Inflammatory macrophage treated with lipopolysaccharide for 1 hour (primary cell): ENCODE measurements at places on chromosomes 7 and 10.
A peak's percentile ranks its signal among the peaks of the same experiment; 100 is the strongest.

- DNase-seq = no peak
Measured at GRCh38 chr7:27746978-27747377, 7.0 kb downstream of the TAX1BP1 start.

GRCh38 chr7:6271694-6272440, 557 bp downstream of the CYTH3 start:
- no peak for DNase-seq

- no peak for DNase-seq
Measured at GRCh38 chr10:61135276-61135721, 191.3 kb upstream of the RHOBTB1 start.

DNA sequence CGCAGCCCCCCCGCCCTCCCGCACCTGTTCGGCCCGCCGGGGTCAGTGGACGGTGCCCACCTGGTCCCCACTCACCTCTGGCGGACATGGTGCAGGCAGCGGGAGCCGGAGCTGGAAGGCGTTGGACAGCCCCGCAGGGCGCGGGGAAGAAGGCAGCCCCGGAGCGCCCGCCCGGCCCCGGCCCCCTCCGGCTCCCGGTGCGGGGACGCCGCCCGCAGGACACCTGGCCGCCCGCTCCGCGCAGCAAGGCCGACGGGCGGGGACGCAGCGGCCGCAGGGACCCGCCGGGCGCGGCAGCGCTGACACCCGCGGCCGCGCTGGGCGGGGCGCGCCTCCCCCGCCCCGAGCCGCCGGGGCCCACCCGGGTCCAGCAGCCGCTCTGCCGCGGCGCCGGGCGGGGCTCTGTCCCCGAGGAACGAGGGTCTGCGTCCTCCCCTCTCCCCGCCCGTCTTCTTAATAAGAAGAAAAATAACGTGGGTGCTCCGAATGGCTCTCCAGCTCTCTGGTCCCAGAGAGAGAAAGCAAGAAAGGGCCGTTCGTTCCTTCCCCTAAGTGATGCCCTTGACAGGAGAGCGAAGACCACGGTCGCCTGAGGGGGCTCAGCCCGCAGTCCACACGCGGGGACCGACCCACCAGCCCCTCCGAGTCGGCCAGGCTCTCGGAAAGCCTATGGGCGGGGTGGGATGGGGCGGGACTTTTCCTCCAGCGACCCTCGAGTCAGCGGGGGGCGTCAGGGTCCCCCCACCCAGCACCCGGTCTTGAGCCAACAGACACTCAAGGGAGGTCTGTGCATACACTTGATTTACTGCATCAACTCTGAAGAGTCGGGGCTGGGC, 53.4 kb upstream of the FHIP2A start:
- no peak for DNase-seq

DNA sequence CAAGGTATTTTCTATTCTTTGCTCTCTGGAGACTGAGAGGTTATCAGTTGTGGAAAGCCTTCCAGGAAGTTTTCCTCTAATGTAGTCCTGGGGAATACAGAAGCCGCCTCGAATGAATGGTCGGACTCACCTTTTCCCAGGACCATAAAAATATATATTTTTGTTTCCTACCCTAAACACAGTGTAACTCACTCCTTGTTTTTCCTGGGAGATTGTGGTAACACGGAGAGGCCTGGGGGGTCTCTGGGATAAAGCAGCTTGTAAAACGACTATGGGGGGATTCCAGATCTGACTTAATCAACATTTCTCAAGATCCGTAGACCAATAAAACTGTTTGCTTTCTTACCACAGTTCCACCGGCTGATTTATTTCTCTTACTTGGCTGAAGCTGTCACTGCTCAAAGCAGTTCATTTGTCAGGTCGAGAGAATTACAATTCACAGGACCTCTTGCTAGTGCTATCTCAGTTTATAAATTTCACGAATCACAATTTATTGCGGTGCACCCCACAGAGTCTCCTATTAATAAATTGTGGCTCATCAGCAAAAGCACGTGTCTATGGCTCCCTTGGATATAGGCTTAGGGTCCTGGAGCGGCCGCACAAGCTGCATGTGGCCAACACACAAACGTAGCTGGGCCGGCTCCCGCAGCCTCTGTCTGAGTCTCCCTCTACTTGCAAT, 176.3 kb upstream of the BMPER start:
- DNase-seq = no peak

DNA sequence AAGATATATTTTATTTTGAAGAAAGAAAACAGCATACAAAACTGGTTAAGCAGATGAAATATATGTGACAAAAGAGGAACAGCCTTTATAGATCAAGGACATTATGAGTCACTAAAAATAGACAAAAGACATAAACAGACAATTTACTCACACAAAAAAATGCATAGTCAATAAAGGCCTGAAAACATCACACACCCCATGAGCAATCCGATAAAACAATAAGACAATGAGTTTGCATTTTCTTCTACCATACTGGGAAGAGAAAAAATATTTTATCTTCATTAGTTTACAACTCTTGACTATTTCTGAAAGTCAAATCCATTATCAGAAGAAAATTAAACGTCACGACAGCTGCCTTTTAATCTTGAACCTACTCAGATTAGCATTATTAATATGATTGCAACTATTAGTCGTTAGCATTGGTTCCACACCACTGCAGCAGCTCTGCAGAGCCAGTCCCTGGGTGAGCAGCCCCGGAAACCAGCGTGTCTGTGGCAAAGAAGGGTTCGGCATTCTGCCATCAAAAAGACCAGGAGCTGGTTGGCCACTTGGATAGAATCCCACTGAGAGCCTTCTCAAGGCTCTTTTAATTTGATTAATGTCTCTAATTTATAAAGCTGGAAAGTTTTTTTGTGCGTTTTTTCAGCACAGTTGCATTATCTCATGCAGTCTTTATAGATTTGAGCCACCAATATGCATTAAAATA, 305.4 kb upstream of the SHH start:
- no peak for DNase-seq

GRCh38 chr7:115953592-115954255, 76.8 kb downstream of the TFEC start:
- DNase-seq = no peak

- no peak for DNase-seq
Measured at GRCh38 chr10:34816501-34817002, 1.5 kb upstream of the PARD3 start.

- DNase-seq = peak; percentile 56
Measured at GRCh38 chr10:79487296-79488194, 24.8 kb upstream of the EIF5AL1 start.

DNA sequence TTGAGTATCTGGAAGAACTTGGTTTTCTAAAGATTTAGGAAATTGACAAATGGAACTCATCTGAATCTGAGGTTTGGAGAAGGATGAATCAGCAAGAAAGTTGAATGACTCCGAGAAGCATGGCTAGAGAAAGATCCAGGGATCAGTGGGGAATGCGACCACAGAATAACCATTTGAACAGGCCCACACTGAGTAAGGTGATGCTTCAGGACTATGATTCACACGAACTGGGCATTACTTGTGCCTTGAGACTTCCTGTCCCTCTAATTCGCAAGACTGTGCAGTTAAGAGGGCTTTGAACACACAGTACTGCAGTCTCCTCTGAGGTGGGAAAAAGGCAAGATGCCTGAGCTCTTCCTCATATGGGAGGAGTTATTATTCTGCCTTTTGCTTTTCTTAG, 395.5 kb upstream of the POM121L12 start:
- DNase-seq = no peak

DNA sequence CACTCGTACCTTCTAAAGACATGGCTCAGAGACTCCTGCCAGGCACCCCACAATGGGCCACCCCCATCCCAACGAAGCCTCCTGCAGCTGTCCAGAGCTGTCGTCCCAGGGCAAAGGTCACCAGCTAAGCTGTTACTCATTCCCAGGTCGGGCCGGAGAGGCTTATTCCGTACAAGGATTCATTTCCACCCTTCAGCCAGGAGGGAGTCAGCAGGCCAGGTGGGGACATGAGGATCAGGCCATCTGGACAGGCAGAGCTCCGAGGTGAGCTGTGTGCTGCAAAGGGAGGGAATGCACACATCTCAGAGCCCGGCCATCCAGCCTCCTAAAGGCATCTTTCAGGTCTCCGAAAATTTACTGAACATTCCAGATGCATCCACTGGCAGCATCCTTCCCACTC, 63.9 kb upstream of the NANOS1 start:
- DNase-seq = no peak

DNA sequence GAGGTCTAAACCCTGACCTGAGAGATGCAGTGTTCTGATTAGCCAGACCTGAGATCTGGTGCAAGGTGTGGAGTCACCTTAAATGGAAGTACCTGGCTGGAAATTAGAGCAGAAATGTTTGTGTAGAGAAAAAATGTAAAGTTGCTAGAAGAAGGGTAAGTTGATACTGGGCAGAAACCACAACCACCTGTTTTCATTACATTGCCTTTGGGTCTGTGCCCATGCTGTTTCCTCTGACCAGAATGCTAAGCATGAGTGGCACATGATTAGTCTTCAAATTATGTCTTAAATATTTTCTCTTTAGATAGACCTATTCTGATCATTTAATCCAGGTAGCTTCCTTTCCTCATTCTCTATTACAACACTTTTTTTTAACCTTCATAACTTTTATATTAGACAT, 69.0 kb downstream of the CASD1 start:
- DNase-seq = no peak

DNA sequence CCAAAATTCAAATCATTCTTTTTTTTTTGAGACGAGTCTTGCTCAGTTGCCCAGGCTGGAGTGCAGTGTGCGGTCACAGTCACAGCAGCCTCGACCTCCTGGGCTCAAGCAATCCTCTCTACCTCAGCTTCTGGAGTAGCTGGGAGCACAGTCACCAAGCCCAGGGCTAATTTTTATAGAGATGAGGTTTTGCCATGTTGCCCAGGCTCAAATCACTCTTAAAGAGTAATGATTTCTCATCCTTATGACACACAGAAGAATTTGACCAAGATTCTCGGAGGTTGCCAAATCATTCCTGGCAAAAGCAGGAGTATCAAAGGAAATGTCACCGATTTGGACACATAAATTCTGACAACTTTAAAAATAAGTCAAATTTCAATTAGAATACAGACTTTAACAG, 39.1 kb downstream of the SIRT1 start:
- no peak for DNase-seq
